Hindlimb muscle (tissue), 1 donor: ENCODE measurements at places on chromosomes 11 and 22. TPM values are rescaled to one million over a fixed set of nuclear protein-coding genes. Genes with fewer than 3 reads are reported as not detected.

DNA sequence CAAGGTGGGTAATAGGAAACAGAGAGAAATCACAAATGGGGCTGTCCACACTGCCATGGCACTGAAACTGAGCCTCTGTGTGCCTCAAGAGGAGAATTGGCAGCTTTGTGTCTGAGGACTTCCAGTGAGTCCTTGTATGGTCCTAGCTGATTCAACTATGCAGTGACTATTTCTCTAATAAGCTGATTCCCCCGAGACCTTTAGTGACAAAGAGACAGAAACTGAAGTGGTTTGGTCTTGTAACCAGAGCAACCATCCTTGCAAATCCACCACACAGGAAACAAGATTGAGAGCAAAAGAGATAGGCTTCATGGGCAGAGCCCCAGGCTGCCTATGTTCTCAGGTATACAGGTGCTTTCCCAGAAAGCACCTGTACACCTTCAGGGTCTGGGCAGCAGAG, 1038.5 kb downstream of the NTM start:
- DNase-seq: no peak

DNA sequence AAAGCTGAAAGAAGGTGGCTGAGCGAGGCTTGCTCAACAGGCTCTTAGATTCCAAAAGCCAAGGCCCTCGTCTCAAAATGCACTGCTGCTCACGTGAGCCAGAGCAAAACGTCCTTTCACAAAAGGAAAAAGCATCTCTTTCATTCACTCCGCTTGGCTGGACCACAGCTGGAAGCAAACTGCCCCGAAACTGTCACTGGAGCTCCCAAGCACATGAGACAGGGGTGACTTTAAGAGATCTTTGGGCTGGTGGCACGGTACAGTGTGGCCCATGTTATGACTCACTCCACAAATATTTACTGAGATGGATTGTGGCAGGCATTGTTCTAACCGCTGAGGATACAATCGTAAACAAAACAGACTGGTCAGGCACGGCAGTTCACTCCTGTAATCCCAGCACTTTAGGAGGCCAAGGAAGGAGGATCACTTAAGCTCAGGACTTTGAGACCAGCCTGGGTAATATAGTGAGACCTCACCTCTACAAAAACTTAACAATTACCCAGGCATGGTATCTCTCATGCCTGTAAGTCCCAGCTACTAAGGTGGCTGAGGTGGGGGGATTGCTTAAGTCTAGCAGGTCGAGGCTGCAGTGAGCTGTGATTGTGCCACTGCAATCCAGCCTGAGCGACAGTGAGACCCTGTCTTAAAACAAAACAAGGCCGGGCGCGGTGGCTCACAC, 3.6 kb downstream of the PLA2G6 start:
- DNase-seq: no peak

Gene IGF2
- polyA plus RNA-seq: 5,095 TPM

DNA sequence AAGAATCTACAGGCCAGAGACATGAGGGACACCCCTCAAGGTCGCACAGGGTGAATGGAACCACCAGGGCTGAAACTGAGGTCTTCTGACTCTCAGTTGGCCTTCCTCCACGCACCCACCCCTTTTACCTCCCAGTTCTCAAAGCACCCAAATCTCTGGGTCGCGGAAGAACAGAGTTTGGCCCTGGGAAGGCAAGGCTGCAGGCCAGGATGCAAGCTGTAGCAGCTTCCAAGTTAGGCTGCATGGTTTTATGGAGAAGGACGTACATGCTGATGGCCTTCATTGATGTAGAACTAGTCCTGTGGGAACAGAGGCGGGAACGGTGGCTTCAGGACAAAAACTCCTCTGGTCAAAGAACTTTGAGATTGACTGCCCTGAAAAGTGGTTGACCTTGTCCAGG, 143.5 kb upstream of the B3GAT1 start:
- no peak for DNase-seq

Gene SLC22A9
- not detected for polyA plus RNA-seq

Gene HORMAD2
- not detected for polyA plus RNA-seq

DNA sequence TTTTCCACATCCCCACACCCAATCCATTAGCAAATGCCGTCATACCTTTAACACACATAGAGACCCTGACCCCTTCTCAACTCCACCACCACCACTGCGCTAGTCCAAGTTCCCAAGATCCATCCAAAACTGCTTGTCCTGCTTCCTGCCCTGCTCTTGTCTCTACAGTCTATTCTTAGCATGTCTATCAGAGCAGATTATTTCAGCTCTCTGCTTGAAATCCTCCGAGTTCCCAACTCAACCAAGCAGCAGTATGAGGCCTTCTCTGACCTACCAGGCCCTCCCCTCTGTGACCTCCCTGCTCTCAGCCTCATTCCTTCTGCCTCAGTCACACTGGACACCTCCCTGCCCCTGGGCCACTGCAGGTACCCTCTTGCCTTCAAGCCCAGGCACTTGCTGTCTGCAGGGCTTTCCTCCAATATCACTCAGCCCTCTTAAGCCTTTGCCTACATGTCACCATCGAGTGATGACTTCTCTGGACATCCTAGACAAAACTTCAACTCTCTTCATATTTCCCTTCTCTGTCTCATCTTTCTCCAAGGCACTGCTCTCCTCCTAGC, 134.6 kb downstream of the SPATA19 start:
- DNase-seq: no peak

Gene ARHGAP42
- polyA plus RNA-seq: 26.3 TPM

GRCh38 chr11:14907411-14908213, 15.6 kb upstream of the CYP2R1 start:
- DNase-seq: peak; percentile 38

GRCh38 chr22:46482056-46482675, 55.3 kb downstream of the CELSR1 start:
- DNase-seq: no peak

Gene MIAT
- 0.13 TPM for polyA plus RNA-seq

DNA sequence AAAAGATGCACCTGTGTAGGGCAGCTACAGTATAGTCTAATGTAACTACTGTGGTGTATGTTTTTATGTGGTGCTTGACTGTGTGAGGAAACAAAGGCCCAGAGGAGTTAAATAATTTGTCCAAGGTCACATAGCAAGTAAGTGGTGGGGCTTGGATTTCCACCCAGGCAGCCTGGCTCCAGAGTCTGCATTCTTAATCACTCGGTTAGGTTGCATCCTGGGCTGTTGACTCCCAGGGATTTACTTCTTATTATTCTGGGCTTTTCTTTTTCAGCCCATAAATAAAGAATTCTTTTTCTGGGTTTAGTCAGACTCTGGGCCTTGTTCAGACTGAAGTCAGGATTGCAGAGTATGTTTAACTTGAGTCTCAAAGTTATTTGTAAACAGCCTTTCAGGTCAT, 82.1 kb downstream of the ARHGAP42 start:
- no peak for DNase-seq

DNA sequence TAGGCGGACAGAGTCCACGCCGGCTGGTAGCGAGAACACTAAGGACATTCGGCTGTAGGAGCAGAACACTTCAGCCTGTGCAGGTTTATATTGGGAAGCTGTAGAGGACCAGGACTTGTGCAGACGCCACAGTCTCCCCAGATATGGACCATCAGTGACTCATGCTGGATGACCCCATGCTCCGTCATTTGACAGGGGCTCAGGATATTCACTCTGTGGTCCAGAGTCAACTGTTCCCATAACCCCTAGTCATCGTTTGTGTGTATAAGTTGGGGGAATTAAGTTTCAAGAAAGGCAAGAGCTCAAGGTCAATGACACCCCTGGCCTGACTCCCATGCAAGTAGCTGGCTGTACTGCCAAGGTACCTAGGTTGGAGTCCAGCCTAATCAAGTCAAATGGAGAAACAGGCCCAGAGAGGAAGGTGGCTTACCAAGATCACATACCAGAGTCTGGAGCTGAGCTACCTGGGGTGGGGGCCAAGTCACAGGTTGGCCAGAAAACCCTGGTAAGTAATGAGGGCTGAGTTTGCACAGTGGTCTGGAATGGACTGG, 17.2 kb downstream of the P2RY2 start:
- DNase-seq: no peak

- DNase-seq: no peak
These were observed 147.0 kb upstream of the API5 start for GRCh38 chr11:43164831-43165230.

DNA sequence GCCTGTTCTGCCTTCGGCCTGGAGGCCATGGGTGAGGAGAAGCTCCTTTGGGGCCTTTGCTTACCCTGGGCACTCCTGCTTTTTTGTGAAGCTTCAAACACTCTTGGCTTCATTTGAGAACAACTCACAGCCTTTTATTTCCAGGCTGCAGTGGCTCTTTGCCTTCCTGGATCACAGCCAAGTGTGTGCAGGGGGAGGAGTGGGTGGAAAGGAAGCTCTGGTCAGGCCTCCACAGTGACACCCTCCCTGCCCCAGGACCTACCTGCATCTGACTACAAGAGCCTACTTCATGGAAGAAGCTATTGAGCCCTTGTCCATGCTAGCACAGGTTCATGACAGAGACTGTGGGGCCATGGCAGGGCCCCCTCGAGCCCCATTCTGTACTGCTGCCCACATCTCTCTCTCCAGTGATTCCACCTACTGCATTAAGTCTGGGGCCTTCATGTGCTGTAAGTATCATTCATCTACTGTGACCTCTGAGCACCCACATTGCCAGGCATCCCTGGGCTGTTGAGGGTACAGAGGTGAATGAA, 52.3 kb downstream of the GAB4 start:
- DNase-seq: no peak

DNA sequence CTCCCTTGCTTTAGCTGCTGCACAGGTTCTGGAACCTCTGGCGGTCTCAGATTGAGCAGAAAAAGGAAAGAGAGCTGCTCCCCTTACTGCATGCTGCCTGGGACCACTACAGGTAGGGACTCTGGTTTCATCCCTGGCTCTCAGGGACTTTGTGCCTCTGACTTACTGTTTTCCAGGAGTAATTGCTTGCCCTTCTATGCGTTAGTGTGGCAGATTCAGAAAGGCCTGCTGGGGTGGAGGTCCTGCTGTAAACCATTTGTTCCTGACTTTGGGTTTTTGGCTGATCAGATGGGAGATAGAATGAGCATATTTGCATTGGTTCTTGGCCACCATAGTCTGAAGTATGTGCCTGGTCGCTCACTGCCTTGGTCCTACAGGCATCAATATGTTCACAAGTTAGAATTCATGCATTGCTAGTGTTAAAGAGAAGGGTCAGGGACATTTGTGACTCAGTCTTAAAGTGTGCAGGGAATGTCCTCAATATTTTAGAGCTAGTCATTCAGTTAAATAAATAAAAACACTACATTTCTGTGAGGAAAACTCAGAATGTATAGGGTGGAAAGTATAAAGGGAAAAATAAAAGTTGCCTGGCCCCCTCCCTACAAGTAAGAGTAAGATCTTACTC, 78.0 kb downstream of the PISD start:
- DNase-seq: no peak

Gene TPBGL
- polyA plus RNA-seq: 0.30 TPM

DNA sequence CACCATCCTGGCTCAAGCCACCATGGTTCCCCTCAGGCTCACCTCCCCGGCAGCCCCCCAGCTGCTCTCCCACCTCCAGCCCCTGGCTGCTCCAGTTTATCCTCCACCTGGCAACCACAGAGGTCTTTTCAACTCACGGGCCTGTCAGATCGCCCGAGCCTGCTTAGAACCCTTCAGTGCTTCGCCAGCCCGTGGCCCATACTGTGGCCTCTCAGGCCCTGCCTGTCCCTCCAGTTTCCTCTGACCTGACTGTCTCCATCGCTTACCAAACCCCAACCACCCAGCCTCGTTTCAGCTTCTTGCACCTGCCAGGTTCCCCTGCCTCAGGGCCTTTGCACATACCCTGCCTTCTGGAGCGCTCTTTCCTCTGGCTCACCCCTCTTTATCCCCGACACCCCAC, 6.9 kb downstream of the KCNC1 start:
- DNase-seq: no peak

- no peak for DNase-seq
These were observed 86.8 kb downstream of the PDHX start for GRCh38 chr11:35003186-35003585.

DNA sequence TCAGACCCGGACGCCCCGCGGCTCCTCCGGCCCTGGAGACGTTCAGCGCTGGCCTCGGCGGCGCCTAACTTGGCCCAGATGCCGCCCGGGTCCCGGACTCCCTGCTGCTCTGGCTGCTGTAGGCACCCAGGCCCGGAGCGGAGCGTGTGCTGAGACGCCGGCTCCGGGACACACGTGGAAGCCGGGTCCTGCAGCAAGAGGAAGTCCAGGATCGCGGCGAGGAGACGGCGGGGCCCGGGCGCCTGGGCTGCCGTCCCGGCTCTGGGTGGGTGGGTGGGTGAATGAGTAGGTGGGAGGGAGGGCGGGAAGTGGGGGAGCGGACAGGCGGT, 223 bp downstream of the WT1 start:
- no peak for DNase-seq

DNA sequence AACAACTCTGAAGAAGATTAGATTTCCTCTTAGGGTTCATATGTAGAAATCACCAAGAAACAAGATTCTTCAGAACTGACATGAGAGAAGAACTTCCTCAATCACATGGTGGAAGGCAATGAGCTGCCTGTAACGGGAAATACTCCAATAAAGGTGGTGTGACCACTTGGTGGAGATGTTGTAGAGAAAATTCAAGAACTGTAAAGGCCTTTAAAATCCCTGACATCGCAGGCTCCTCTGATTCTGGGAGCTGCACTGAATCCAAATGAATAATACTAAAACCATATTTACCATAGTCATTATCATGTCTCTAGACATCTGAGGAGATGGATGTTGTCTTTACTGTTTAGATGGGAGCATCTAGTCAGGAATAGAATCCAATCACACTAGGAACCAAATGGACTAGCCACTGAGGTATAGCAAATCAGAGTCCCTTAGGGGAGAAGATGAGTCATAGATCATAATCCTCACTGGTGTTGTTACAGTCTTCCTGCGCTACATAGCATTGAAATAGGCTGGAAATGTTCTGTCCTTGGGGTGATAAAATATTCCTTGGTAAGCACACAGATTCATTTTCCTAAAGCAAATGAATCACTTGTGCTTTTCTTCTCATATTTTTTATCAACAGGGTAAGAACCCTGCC, 321.6 kb upstream of the TENM4 start:
- no peak for DNase-seq

DNA sequence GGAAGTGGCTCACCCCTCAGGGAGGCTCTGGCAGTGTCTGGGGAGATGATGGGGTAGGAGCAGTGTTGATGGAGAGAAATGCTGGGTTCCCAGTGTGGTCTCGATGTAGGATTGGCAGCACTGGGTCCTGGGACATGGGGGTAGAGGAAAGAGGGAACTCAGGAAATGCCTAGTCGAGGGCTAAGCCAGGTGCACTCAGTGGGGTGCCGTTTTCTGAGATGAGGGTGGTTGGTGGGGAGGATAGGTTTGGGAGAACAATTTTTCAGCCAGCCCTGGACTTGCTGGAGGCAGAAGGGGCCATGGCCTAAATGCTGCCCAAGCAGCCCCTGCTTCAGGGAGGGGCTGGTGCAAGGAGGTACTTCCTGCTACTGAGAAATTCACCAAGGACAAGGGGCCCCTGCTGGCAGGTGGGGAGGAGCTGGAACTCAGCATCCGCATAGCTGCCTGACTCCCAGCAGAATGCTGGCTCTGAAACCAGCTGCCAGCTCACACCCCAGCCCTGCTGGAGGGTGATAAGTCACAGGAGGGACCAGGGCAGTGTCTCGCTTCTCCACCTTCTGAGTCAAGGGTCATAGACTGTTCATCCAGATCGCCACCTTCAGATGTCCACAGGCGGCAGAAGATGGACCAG, 6.0 kb downstream of the CCDC157 start:
- DNase-seq: no peak

Gene PAK1
- 98.0 TPM for polyA plus RNA-seq

Gene NXPE1
- polyA plus RNA-seq: not detected
